AG10803 (cell line): ENCODE measurements at places on chromosomes 7 and 10.

DNA sequence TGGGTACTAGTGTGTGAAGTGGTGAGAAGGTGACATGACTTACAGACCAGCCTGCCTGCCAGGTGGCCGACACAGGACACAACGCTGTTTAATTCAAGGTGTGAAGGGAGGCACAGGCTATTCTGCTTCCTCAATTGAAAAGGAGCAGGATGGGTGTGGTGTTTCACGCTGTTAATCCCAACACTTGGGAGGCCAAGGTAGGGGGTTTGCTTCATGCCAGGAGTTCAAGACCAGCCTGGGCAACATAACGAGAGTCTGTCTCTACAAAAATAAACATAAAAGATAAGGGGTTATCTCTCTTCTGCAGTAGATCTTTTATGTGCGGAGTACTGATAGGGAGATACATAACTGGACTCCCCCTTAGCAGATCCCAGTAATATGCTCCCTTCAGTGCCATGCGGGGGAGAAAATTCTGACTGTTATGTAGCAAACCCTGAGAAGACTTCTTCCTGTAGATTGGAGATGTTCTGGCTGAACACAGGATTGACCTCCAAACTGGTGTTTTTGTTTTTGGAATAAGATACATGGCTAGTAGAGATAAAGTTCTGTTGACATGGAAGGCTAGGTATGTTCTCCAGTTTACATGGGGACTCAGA, 63.2 kb downstream of the CCNY start:
- no peak for DNase-seq

DNA sequence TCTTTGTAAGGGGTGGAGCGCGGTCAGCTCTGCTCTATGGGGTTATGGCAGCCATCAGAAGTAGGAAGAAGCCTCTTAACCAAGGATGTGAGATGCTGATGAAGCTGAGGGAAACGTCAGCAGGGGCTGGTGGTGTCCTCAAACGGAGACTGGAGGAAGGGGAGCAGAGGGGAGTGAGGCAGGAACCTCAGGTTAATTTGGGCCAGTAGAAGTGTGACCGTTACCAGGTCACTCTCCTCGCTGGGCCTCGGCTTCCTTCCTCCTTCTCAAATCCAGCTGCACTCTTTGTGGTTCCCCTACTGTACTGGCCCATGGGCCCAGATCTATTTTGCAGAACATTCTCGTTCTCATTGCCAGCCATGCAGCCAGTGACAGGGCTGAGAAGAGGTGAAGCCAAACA, 169.5 kb downstream of the TMEM178B start:
- DNase-seq = no peak

DNA sequence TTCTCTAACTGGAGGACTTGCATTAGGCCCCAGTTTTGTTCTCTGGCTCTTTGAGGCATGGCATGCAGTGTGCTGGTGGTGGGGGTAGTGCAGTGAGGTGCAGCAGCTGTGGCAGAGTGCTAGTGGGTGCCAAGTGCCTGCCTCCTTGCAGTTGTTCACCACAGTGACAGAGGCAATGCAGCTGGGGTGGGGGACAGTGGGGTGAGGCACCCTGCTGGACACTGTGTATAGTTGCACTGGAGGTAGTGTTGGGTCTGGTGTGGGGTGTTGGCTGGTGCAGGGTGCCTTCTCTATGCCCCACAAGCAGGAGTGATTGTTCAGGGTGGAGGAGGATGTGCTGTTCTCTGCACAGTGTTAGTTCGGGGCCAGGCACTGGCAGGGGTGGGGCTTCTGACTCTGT, 21.7 kb upstream of the KEL start:
- DNase-seq = no peak

DNA sequence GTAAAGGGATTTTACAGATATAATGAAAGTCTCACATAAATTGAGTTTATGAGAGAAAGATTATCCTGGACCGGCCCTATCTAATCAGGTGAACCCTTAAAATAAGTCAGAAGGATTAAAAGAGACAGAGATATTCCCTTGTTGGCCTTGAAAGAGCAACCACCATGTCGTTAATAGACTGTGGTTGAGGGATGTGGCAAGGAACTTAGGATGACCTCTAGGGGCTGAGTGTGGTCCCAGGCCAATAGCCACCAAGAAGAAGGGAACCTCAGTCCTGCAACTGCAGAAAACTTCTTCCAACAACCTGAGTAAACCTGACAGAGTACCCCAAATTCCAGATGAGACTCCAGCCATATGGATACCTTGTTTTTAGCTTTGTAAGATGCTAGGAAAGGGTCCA, 121.5 kb downstream of the POLR1F start:
- DNase-seq = no peak

DNA sequence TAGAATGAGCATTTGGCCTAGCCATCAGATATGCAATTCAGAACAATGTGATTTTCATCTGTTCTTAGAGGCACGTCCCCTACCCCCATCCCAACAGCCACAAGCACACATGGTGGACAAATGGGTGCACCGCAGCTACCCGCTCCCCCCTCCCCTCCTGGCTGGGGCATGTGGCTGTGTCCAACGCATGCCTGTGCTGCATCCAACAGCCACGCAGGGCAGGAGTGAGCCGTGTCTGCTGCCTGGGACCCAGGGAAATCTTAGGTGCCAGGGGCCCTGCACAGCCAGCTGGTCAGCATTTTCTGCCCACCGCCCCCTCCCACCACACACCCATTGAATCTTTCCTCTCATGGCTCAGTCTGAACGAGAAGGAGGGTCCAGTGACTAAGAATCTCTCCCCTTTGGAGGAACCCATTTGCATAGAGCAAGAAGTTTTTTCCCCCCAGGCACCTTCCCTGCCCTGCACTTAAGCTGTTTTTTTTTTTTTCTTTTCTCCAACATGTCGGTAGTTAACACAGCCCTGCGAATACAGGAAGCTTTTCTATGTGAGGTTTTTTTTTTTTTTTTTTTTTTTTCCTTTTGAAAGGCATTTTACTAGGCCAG, 138.9 kb downstream of the WDR11 start:
- DNase-seq = no peak

GRCh38 chr7:82397879-82398524, 45.6 kb downstream of the CACNA2D1 start:
- DNase-seq = no peak

- DNase-seq = peak; percentile 100
These were observed 208.6 kb downstream of the ZNF365 start for GRCh38 chr10:62582804-62583208.

GRCh38 chr10:33832124-33832787, 497.8 kb upstream of the NRP1 start:
- no peak for DNase-seq

DNA sequence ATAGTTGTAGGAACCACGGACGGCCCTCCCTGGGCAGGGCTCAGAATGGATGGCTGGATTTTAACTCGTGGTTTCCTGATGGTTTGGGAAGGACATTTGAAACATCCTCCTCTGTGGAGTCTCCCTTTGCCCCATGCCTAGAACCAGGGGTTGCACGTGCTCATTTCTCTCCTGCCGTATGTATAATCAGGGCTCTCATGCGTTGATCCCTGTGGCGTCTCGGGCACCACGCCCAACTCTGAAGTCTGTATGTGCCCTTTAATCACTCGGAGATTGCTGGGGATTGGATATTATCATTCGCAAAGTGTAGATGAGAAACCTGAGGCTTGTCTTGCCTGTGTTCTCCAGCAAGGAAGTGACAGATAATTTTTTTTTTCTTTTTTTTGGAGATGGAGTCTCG, 257.1 kb downstream of the CAMK1D start:
- DNase-seq = no peak

DNA sequence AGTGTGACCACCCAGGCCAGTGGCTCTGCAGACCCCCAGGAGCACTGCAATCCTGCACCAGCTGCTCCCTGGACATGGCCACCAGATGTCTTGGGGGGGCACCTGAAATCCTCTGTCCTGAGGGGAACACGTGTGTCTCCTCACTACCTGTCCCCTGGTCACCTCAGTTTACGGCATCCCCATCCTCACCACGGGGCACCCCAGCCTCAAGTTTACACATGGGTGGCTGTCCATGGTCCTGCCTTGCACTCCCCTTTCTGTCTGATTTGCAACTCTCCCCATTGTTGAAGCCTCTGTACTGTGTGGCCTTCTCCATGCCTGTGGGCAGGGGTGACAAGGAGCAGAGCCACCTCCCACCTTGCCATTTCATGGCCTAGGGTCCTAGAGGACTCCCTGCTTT, 67.2 kb downstream of the RAMP3 start:
- DNase-seq = no peak

GRCh38 chr7:38398725-38399321, 125.4 kb upstream of the TARP start:
- DNase-seq = peak; percentile 41

DNA sequence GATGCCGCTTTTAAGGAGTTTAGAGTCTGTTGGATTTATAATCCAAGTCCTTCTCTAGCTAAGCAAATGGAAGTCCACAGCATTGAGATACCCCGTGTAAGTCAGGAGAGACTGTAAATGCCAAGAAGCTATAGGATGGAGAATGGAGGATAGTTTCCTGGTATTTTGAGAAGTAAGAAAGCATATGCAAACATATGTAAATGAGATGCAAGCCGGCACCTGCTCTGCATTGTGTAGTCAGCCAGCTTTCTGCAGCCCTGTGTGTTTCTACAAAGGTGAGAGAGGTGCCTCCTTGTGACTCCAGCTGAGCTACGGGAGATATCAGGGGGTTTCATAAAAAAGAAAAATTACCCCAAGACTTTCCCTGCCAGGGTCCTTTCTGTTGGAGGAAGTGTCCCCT, 176.3 kb downstream of the RPS24 start:
- no peak for DNase-seq

DNA sequence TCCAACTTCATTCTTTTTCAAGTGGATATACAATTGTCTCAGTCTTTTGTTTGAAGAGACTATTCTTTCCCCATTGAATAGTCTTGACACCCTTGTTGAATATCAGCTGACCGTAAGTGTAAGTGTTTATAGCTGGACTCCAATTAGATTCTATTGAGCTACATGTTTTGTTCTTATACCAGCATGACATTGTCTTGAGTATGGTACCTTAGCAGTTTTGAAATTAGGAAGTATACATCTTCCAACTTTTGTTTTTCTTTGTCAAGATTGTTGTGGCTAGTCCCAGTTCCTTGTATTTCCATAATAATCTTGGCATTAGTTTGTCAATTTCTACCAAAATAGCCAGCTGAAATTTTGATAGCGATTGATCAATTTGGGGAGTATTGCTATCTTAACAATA, 56.9 kb downstream of the MYL10 start:
- DNase-seq = no peak

- no peak for DNase-seq
These were observed 70.9 kb upstream of the MGMT start for GRCh38 chr10:129396021-129396722.

GRCh38 chr7:1407892-1408291, 51.4 kb downstream of the MICALL2 start:
- no peak for DNase-seq

GRCh38 chr7:22544245-22544644, 44.3 kb upstream of the STEAP1B start:
- no peak for DNase-seq

- no peak for DNase-seq
These were observed 1012.5 kb downstream of the DNAJB9 start for GRCh38 chr7:109582211-109582610.

- DNase-seq = peak; percentile 42
These were observed 8.1 kb downstream of the TOMM7 start for GRCh38 chr7:22814261-22815208.

DNA sequence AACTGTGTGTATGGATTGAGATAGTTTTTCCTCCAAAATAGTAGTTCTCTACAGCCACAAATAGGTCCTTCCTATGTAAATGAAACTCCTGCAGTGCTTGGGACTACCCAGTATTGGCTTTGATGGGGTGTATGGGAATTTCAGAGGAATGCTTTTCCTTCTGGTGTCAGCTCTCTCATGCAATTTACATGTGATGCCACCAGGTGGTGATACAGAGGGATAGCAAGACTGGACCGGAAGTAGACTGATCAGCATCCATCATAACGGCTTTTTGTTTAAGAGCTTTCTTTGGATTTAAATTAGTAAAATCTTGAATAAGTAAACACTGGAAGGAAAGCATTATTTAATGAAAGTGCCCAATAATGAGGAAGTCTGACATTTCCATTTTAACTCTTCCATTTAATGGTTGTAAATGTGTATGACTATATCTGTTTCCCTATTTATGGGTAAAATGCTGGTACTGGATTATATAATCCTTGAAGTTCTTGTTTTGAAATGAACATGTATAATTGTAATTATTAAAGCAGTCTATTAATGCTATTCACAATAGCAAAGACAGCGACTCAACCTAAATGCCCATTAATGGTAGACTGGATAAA, 22.7 kb downstream of the DYNC1I1 start:
- peak; percentile 27 for DNase-seq

DNA sequence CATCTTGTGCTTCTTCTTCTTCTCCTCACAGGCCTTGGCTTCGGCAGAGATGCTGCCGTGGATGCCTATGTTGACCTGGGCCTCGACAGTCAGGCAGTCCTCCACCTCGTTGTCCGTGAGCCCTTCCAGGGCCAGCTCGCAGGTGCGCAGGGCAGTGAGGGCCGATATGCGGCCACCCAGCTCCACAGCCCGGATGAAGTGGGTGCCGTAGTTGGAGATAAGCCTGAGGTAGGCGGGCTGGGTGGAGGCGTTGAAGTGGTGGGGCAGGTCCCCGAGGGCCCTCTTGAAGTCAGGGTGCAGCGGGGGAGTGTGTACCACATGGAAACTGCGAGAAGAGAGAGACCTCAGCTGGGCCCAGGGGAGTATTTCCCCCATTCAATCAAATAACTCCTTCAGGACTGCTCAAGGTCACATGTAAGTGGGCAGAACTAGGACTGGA, 3.7 kb downstream of the PRF1 start:
- DNase-seq = no peak

DNA sequence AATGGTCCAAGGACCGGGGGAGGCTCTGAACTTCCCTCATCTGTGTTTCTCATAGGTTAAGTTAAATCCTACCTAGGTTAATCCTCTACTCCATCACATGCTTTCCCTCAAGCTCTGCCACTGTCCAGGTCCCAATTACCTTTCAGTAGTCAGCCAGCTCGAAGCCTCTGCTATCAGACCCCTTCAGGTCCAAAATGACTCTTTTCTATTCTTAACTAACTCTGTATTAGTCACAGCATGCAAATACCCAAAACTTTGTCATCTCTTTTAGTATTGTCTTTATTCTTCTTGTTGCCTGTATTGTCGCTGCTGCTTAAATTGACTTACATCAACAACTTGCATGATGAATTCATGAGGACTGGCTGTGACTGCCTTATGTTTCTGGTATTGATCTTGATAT, 15.3 kb downstream of the PPP1R17 start:
- no peak for DNase-seq

DNA sequence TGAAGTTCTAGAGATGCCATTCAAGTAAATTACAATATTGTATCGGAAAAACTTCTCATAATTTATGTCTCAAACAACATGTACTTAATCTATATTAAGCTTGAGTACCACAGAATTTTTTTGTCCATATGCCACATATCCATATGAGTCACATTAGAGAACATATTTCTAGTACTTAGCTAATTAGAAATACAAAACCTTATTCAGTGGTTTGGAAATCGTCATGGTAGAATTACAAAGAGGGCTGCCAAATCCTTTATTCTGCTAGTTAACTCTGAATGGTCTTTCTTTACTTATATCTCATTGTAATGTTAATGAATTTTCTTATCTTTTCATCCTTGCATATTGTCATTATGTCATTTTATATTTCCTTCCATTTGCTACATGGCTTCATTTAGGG, 9.0 kb upstream of the VIM start:
- peak; percentile 72 for DNase-seq
